Stimulated activated CD8-positive, alpha-beta memory T cell treated with anti-CD3 and anti-CD28 coated beads, Interleukin-4, amount 100 ng/mL, for 24 hours (primary cell): ENCODE measurements at places on chromosomes 4 and X.

GRCh38 chr4:141047228-141047884 lies 85.9 kb downstream of the RNF150 start:
- no peak for DNase-seq

GRCh38 chr4:176383273-176384077 lies 63.7 kb downstream of the SPCS3 start:
- no peak for DNase-seq

GRCh38 chr4:21976166-21976565 lies 27.6 kb upstream of the KCNIP4 start:
- no peak for DNase-seq

- no peak for DNase-seq
Measured at GRCh38 chr4:83454686-83455085, 937 bp downstream of the HELQ start.

DNA sequence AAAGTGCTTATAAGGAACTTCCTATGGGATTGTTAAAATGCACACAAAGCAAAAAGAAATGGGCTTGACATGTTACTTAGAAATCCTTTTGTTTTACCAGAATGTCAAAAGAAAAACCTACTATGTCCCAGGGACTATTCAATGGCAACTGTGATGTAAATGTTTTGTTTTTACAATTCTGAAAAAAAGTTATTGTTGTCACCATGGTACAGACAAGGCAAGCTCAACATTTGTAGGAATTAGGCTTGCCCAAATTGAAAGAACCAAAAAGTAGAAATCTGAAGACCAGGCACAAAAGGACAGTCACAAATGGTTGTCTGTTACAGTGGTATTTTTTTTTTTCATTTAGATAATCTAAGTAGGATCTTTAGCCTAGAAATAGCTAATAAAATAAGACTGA lies 638.6 kb downstream of the STPG2 start:
- DNase-seq: no peak

DNA sequence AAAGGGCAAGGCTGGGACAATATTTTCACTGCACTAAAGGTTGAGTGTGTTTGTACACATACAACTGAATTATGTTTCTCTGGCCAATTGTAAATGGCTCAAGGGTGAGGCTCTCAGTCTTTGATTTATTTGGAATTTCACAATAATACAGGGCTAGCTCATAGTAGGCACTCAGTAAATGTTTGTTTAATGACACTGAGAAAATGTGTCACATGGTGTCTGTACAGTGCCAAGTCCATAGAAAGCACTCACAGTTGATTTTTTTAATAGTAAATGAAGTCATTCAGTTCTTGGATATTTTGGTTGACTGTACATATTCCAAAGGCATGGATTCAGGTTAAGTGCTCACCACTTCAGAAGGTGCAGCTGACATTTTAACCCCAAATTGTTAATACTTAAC lies 176.4 kb downstream of the IL1RAPL2 start:
- DNase-seq: no peak

- DNase-seq: no peak
Measured at GRCh38 chr4:83947125-83947829, 411.4 kb downstream of the GPAT3 start.

DNA sequence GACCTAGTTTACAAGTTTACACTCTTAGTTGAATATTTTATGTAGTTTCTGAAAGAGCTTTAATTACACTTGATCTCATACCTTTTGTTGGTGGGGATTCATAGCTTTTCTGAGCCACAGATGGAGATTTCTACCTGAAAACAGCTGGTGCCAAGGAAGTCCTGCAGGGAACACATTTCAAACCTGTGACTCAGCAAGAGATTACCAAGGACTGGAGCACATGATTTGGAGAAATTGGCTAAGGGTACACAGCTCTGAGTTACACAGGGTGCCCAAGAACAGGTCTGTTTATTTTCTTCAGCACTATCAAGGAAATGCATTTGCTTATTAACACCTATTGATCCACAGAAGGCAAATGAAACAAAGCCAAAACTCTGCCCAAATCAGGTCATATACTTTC lies 691.5 kb downstream of the KCTD8 start:
- no peak for DNase-seq

- DNase-seq: no peak
Measured at GRCh38 chr4:186148336-186148975, 42.9 kb upstream of the CYP4V2 start.

GRCh38 chrX:15947648-15948317 lies 93.2 kb upstream of the AP1S2 start:
- no peak for DNase-seq

GRCh38 chr4:55578341-55579010 lies 13.6 kb downstream of the PDCL2 start:
- no peak for DNase-seq

DNA sequence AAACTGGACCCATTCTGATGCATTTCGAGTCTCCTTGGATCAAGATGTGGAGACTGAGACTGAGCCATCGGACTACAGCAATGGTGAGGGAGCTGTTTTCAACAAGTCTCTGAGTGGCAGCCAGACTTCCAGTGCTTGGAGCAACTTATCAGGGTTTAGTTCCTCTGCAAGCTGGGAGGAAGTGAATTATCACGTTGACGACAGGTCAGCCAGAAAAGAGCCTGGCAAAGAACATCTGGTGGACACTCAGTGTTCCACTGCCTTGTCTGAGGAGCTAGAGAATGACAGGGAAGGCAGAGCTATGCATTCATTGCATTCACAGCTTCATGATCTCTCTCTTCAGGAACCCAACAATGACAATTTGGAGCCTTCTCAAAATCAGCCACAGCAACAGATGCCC lies 84.8 kb downstream of the NEUROG2 start:
- no peak for DNase-seq

DNA sequence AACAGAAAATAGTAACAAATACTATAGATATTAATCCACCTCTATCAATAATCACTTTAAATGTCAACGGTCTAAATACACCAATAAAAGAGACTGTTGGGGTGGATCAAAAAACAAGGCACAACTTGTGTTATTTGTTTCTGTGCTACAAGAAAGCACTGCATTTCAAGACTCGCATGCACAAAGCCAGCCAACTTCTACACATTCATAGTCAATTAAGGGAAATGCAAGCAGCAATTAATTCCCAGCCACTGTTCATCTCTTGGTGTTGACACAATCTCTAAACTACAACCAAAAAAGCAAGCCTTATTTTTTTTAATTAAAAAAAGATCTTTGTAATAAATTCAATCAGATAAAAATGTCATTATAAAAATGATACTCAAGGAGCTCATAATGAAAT lies 67.6 kb downstream of the JAKMIP1 start:
- DNase-seq: no peak
